ENCODE measurements at places on chromosomes 4 and X.

- no peaks in the 10 kb centered on the region for H3K27me3 ChIP-seq
- no peak overlapping the region for H3K4me3 ChIP-seq
- DNase-seq = no peak
- H3K27ac ChIP-seq = no peak overlapping the region
Measured at GRCh38 chrX:49910344-49910743, 12.1 kb upstream of the CLCN5 start.

- DNase-seq = peak; percentile 81
- H3K27me3 ChIP-seq = no peaks in the 10 kb centered on the region
- no peak overlapping the region for H3K4me3 ChIP-seq
- H3K27ac ChIP-seq = no peak overlapping the region
- H3K36me3 ChIP-seq = no peaks in the 10 kb centered on the region
Measured at GRCh38 chr4:4995103-4995907, 24.0 kb downstream of the CYTL1 start.

- H3K4me1 ChIP-seq = peaks cover 15% of the 10 kb centered on the region
- peak overlapping the region; percentile 44 for H3K27ac ChIP-seq
- H3K36me3 ChIP-seq = no peaks in the 10 kb centered on the region
- DNase-seq = no peak
- H3K4me3 ChIP-seq = no peak overlapping the region
Measured at GRCh38 chr4:141022111-141022695, 111.1 kb downstream of the RNF150 start.

DNA sequence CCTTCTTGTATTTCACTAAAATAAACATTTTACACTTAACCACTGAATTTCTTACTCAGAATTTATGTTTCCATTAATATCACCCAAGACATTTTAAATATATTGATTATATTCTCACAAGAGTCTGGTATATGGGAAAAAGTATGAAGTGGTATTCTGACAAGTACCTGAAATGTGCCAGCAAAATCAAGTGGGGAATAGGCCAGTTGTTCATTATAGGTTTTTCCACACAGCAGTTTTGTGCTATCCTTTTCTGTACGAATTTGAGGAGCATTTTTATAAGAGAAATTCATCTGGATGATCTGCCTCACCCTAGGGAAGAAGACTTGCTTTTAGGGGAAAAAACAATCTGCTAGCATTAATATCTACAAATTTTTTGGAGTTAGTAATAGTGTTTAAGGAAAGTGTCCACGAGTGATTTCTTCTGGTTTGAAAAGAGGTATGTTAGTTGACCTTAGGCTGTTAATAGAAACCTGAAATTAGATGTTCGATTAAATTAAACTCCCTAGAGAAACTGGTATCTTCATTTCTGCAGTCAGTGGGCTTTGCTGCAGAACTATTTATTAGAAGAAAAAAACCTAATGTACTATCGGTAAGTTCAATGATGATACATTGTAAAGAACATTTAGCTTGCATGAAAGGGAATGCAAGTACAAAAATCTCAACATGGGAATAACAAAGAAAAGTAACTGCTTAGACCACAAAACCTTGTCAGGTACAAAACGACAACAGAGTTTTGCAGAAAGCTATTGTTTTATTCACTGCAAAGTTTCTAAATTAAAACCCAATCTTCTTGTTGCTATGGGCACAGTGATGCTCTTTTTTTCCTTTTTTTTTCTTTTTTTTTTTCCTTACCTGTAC lies 1.8 kb downstream of the KLF3 start:
- peak overlapping the region; percentile 100 for H3K4me3 ChIP-seq
- no peaks in the 10 kb centered on the region for H3K27me3 ChIP-seq
- no peaks in the 10 kb centered on the region for H3K36me3 ChIP-seq
- H3K4me1 ChIP-seq = no peaks in the 10 kb centered on the region
- DNase-seq = no peak
